Left colon (tissue), 2 donors: ENCODE measurements at places on chromosomes 3 and 15. TPM values are rescaled to one million over a fixed set of nuclear protein-coding genes. Genes with fewer than 3 reads are reported as not detected.

The ATP13A5 gene
- total RNA-seq, result not detected

DNA sequence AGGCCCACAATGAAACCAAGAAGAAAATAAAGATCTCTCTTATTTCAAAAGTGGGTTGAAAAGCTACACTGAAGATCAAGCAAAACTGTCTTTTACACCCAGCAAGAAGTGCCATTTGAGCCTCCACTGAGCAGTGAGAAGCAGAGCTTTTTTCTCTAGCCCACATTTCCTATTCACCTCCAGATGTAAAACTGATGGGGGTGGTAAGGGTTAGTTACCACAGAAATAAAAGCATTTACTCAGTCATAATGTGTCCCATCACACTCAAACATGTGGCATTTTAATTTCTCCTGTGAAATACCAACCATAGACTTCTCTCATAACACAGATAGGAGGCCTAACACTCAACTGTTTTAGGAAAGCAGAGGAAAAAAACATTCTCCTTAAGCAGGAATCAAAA is 21.0 kb downstream of the IFT57 start:
- no peak for DNase-seq

The ANKRD63 gene
- total RNA-seq, result not detected

DNA sequence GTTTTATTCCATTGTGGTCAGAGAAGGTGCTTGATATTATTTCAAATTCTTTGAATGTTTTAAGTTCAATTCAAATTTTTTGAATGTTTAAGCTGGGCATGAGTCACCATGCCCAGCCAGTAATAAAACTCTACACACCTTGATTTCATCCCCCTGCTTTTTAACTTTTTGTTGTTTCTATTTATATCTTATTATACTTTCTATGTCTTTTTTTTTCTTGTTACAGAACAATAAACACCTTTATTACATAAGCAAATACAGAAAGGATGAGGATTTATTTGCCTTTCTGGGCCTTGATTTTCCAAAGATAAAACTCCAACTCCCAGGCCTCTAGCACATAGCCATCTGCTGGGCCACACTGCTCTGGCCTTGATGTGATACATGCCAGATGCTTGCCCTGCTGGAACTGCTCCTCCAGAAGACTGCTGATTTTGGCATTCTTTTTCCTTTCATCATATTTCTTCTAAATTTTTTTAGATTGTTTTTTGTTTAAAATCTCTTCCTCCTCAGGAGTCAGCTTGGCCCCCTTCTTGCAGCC is 14.0 kb downstream of the DNAH12 start:
- DNase-seq, result no peak

The CCRL2 gene
- 18.3 TPM for total RNA-seq

The RPSA gene
- 888 TPM for total RNA-seq

GRCh38 chr15:38040615-38041014 is 106.2 kb downstream of the TMCO5A start:
- no peak for DNase-seq

- no peak for DNase-seq
Measured at GRCh38 chr3:128864351-128864811, 15.0 kb upstream of the ACAD9 start.

GRCh38 chr15:93319121-93319814 is 230.3 kb upstream of the RGMA start:
- DNase-seq, result no peak

DNA sequence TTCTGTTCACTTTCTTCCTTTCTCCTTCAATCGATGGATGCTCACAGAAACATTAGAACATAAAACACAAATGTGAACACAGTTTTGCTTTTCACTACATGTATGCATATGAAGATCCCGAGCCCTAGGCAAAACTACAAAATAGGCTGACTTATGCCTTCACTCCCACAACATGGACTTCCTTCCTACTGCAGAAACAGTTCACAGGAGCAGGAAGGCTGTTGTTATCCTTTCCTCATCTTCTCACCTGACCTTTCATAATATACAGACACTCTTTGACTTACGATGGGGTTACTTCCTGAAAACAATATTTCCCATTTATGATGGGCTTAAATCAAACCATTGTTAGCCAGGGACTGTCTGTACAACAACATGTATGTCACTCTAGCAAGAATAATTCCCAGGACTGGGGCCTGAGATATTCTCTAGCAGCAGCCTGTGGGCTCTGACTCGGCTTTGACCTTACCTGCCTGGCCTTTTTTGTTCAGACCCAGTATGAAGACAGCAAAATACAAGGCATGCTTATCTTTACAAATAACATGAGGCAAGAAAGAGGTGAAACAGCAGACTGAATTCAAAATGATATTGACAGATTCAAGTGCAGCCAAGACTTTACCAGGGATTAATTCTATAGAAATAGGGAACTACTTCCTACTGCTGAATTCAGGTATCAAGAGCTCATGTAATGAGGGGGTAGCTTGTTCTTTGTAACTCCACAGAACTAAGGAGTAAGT is 51.8 kb upstream of the PLXND1 start:
- no peak for DNase-seq

DNA sequence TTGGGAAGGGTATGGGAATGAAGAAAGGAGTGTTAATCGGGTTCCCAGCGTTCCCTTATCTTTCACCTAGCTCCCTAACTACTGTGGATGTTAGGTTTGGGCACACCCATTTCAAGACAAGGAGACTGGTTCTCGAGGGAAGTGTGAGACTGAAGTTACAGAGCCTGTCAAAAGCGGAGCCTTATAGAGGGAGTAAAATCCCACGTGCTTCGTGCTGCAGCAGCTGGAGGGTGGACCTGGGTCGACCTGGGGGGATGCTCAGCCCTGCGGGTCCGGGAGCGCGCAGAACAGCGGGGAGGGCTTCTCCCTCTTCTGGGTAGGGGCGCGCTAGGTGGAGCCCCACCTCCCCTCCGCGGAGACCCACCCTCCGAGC is 314 bp upstream of the TMED3 start:
- no peak for DNase-seq

GRCh38 chr3:188558343-188559071 is 404.6 kb downstream of the LPP start:
- DNase-seq, result no peak

- peak; percentile 54 for DNase-seq
Measured at GRCh38 chr15:65981837-65982626, 112.7 kb downstream of the RAB11A start.

The TPRG1 gene
- total RNA-seq, result 1.1 TPM

GRCh38 chr15:60585743-60586708 is 107.1 kb upstream of the ICE2 start:
- DNase-seq, result peak; percentile 48

The PPARG gene
- total RNA-seq, result 91.2 TPM

The SPCS1 gene
- total RNA-seq, result 95.4 TPM

The SH2D7 gene
- 0.89 TPM for total RNA-seq

The PLA2G4D gene
- total RNA-seq, result 0.31 TPM

GRCh38 chr15:49813625-49814024 is 192.8 kb downstream of the DTWD1 start:
- no peak for DNase-seq

DNA sequence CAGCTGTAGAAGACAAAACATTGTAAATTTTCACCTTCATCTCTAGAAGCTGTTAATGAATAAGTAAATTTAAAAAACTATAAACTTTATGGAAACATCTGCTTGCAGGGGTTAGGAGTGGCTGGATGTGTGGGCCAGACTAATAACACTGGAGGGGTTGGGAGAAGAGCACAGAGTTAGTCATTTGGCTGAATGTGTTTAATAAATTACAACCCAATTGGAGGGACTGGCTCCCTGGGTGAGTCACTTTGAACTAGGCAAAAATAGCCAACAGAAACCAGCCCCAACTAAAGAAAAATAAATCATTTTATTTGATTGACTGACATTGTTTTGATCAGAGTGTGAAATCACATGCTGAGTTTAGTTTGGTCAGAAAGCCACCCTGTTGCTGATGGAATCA is 21.8 kb downstream of the DGKG start:
- DNase-seq, result no peak

The GPR149 gene
- total RNA-seq, result not detected

The GPR176 gene
- 1.5 TPM for total RNA-seq

- DNase-seq, result no peak
Measured at GRCh38 chr15:75073197-75073596, 49.8 kb downstream of the PPCDC start.

The ELP6 gene
- total RNA-seq, result 22.4 TPM

- DNase-seq, result no peak
Measured at GRCh38 chr3:42301446-42302175, 35.6 kb upstream of the CCK start.

DNA sequence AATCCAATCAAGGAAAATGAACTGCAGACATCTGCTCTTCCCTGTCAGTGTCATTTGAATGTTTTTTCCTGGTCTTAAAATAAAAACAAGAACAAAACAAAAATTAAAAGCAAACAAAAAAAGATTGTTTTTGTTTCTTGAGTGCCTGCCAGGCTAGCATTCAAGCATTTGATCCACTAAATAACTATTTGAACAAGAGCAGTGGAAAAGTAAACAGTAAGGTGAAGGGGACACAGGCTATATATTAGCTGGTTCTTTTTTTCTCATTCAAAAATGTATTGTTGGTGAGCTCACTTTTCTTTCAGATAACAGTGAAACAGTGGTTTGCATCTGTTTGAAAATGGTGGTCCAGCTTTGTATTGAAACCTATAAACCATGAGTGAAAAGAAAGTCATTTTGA is 586.9 kb upstream of the SGO1 start:
- DNase-seq, result no peak

- peak; percentile 7 for DNase-seq
Measured at GRCh38 chr15:31271224-31271635, 55.4 kb upstream of the KLF13 start.

DNA sequence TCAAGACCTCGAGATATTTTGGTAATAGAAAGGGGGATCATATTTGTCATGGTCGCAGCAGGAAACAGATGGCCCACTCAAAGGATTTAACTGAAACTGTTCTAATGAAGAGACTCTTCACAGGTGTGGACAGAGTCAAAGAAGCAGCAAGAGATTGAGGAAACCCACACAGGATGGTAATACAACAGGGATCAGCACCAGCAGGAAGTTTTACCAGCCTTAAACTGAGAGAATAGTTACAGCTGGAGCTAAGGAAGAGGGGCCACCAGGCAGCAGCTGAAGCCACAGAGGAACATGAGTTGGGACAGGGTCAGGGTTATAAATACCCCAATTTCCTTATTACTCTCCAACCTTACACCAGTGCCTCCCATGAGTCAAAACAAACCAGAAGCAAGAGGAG is 131.8 kb upstream of the UBE2E2 start:
- no peak for DNase-seq

GRCh38 chr3:197428117-197428801 is 127.5 kb downstream of the BDH1 start:
- DNase-seq, result peak; percentile 81

The ATP2B2 gene
- 0.06 TPM for total RNA-seq

GRCh38 chr3:121418182-121418581 is 127.6 kb downstream of the POLQ start:
- DNase-seq, result no peak

DNA sequence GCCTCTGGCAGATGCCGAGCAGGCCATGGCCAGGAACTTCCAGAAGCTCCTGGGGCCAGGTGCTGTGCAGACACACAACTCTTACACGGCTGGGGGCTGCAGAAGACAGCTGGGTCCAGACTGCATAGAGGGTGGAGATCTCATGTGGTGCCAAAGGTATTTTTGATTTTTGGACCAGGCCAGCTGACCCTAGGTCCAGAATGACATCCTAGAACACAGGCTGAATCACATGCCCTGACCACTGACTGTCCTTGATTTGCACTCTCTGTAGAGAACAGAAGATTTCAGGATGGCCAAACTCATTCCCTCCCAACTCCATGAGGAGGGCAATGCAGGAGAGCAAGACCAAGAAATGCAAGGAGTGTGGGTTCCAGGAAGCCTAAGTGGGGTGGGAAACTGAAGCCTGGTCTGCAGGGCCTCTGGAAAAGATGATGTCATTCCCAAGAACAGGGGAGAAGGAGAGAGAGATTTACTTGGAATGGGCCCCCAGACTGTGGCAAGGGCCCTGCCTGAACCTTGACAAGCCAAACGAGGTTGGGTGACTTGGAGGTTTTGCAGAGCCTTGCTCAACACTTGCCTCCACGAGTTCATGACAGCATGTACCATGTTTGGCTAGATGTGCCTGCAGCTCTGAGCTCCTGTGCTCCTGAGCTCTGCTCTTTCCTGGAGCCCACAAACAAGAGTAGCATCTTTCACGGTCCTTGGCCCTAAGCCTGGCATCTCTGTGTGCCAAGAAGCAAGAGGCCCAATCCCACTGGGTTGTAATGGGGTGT is 38.5 kb upstream of the CTSH start:
- no peak for DNase-seq

GRCh38 chr3:122239112-122239511 is 55.6 kb downstream of the CASR start:
- no peak for DNase-seq

DNA sequence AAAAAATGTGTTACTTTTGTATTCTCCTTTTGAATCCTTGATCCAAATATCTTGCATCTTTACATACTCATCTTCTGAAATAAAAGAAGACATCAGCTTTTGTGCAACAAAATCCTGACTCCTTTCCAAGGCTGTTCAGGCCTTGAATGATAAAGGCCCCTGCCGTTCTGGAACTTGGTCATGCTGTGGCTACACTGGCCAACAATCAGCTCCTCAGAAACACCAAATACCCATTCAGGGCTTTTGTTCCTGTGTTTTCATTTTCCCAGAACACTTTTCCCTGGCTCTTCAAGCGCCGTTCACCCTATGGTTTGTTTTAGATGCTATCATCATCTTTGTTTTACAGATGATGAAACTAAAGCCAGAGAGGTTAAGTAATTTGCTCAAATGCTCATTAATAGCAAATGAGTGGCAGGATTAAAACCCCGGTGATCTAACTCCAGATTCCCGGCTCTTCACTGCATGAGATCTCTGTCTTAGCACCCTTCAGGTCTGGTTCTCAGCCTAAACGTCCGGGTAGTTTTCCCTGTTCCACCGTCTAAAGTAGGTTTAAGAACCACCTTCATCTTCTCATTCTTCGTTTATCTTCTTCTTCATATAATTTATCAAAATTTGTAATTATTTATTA is 58.3 kb downstream of the EPHA3 start:
- DNase-seq, result no peak

DNA sequence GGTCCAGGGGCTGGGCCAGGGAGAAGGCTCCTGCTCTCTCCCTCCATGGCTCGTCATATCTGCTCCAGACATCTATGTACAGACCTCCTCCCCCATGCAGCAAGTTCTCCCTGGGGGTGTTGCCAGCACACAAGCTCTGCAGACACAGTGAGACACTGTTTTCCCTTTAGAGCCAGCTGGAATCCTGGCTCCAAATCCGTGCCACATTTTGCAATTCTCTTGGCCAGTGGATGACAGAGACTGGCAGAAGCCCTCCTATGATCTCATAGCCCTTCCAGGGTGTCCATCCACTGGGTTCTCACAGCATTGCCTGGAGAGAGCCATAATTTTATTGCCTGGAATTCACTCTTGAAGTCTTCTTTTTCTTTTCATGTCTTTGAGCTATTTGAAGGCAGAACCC is 203.9 kb downstream of the TLE3 start:
- DNase-seq, result no peak
